DMS153 (cell line): ENCODE measurements at places on chromosomes 3 and 15.

- no peak for DNase-seq
Observed at GRCh38 chr15:75554717-75555116, 24.4 kb downstream of the PTPN9 start.

DNA sequence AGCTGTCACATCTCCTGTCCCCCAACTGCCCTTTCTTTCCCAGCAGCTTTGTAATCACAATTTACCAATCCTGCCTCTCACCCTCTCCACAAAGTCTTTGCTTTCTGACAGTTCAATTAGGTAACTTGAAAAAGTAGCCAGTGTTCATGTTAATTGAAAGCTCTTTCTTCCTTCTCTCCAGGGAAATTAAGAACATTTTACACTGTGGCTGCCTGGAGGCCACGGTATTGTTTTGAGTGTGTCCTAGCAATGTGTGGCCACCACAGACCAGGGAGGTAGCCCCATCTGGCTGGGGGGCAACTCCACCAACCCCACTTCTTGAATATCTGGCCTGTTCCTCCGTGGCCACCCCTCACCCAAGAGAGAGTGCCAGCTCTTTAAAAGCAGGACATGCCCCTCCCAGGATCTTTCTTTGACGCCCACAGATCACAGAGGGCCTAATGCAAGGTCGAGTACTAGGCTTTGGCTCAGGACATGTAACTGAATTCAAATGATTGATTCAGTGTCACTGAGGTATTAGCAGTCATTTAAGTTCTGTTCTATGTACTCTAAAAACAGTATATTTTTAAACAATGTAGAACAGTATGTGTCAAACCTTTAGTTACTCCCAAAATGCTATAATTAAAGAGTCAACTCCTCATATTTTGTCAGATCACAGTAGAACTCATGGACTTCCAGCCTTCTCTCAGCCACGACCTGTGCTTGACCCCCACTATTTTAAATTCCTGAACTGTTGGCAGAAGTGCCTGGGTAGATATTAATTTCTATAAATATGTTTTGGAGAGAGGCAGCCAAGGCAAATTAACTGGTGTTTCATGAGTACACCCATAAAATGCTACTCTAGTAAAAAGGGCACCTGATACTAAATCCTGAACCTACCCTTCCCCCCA is 164.5 kb downstream of the TNIK start:
- no peak for DNase-seq

DNA sequence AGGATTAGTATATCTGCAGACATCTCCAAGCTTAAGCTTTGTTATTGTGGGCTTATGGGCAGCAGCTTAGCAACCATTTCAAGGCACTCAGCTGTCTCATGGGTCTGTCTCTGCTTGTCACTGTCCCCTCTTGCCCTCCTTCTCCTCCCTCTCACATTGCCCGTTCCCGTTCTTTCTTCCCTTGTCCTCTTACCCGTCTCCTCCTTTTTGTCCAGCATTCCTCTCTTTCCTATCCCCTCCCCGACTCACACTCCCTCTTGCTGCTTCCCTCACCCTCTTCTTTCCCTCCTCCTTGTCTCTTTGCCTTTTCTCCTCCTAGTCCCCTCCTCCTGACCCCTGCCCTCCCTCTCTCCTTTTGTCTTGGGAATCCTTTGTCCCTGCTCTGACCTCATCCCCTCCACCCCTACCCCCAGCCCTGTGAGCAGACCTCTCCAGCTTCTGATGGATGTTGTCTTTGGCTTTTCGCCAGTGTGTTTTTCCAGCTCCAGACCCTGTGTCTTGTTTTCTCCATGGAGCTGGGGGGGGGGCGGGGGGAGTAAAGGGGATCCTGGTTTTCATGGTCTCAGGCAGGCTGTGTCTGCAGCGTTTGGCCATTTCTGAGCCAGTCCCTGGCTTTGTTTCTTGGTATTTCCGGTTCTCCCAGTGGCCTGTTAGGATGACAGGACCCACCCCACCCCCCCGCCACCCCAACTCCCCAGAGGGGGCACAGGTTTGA is 47.9 kb upstream of the TRAK1 start:
- peak; percentile 32 for DNase-seq

DNA sequence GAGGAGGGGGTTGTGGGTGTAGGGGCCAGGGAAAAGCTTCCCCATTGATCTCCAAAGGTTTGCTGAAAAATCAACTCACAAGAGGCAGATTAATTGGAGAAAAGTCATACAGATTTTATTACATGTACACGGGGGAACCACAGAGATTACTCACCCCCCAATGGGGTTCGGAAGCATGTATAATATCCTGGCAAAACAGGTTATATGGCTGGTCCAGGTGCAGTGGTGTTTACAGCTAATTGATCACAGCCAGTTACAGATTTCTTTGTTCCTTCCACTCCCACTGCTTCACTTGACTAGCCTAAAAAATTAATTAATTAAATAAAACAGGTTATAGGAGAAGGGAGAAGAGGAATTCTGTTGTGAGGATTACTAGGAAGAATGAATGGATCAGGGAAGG is 22.4 kb downstream of the PRKCI start:
- DNase-seq, result no peak

- DNase-seq, result no peak
Observed at GRCh38 chr3:181103605-181104004, 114.1 kb upstream of the DNAJC19 start.

DNA sequence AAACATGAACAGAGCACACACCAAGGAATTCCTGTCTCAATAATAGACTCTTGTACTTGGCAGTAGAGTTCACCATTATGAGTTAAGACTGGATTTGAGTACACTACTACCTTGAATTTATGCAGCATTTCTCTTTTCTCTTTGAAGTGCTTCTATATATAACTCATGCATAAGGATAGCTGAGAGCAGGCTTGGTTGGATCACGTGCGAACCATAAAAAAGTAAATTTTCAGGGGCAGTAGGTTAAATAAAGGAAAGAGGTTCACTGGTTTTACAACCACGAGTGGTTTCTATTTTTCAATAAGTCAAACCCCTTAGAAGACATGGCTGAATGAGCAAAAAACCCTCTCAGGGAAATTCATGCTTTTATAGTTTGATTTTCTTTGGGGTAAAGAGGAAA is 28.6 kb upstream of the PDZRN3 start:
- DNase-seq, result peak; percentile 7

- no peak for DNase-seq
Observed at GRCh38 chr3:153163393-153163724, 1.3 kb downstream of the RAP2B start.

DNA sequence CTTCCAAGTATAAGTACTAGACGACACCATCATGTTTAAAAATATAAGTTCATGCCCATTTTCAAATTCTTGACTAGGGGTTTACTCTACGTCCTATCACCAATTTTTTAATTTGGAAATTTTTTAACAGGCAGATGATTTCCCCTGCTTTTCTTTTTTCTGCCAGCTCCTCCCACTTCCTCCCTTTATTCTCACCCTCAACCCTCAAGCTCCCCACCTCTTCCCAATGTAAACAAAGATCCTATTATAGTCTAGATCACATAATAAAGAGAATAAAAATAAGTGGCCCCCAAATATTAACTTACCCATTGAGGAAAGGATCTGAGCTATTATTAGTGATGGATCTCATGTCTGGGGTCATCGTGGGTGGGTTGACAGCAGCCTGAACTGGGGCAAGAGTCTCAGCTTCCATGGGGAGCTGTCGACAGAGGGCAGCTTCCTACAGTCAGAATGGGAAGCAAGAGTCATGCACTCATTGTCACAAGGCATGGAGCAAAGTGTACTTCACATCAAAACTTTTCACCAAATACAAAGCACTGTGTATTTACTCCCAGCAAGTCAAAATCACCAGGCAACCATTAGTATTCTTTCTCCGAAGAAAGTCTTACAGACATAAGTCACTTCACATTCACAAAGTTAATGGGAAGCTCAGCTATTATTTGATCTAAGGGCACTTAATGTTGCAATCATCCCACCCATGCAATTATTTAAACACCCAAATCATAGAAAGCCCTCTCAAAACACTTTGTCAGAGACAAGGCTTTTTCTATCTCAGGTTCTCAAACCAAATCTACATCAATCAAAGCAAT is 53.2 kb downstream of the TM4SF4 start:
- DNase-seq, result peak; percentile 30

- no peak for DNase-seq
Observed at GRCh38 chr3:17964108-17964507, 221.7 kb upstream of the TBC1D5 start.

DNA sequence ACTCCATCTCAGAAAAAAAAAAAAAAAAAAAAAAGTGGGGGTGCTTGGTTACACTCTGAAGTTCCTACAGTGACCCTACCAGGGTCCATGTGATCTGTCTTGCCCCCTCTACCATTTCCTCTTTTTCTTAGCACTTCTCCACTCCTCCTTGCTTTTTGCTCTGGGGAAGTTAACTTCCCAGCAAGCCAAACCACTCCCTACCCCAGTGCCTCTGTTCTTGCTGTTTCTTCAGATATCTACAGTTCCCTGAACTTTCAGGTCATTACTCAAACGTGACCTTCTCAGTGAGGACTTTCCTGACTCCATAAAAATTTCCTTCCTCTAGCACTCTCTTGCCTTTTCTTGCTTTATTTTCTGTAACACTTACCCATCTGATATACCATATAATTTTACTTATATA is 61.1 kb upstream of the GCNT3 start:
- DNase-seq, result no peak
